CD4-positive, alpha-beta T cell treated with Interleukin-10 for 1 hour (primary cell): ENCODE measurements at places on chromosomes 16 and 17.

DNA sequence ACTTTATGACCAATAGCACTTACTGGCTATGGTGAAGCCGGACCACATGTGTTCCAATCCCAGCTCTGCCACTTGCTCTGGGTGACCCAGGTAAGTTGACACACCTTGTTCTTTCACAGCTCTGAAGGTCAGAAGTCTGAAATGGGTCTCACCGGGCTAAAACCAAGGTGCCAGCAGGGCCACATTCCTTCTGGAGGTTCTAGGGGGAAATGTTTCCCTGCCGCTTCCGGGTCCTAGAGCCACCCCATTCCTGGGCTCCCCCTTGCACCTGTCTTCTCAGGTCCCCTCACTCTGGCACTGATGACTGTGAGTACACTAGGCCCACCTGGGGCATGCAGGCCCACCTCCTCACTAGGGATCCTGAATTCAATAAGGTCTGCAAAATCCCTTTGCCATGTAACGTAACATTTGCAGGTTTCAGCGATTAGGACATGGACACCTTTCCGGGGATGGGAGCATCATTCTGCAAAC lies 11.4 kb downstream of the USP7 start:
- no peak for DNase-seq

GRCh38 chr16:21950782-21951521 lies 2.2 kb upstream of the UQCRC2 start:
- DNase-seq = peak; percentile 39

- no peak for DNase-seq
Measured at GRCh38 chr17:51052235-51052634, 68.4 kb downstream of the SPAG9 start.

- no peak for DNase-seq
Measured at GRCh38 chr17:65902155-65902554, 289.8 kb downstream of the CEP112 start.

DNA sequence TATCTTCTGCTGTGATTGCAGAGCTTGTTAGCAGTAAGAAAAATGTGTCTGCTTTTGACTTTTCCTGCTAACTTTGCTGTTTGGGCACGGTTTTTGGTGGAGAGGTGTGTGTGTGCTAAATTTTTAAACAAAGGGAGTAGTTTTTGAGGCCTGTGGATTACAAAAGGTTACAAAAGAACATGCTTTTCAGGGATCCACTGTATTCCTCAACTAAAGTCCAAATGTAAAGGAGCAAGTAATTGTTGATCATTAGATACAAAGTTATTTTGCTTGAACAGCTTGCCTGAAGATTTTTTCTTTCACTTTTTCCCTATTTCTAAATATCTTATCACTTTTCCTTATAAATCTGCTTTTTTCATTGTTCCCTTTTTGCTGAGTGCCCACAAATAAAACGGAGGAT lies 2.0 kb downstream of the KPNB1 start:
- no peak for DNase-seq

DNA sequence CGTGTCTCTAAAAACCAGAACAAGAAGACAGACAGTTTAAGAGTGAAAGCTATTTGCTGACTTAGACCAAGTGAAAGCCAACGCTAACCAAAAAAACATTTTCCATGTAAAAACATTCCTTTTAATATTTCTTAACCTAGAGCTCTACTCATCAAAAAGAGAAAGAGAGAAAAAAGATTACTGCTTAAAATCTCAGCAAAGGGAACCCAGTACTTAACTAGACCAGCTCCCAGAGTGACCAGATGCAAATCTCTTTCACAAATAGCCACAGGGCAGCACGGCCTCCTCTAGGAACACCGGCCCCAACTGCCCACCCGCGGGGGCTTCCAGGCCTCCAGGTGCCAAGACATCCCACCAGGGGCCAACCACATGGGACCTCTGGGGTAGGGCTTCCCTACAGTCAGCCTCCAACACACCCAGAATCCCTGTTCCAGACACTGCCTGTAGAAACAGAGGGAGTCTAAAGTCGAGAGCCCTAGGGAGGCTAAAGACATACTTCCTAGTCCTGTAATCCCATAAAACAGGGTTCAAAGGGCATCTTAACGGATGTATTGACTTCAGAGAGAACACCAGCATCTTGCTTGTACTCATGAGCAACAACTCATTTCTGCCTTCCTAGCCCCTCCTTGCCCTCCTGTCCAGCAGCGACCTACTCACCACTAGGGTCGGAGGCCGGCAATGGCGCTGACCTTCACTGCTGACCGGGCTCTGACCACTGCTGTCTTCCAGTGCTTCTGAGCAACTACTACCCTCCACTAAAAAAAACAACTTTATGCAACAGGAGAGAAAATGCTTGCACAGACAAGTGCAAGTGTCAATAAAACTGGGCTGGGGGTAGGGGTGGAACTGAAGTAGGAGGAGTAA lies 21.3 kb downstream of the ZCCHC14 start:
- DNase-seq = no peak

DNA sequence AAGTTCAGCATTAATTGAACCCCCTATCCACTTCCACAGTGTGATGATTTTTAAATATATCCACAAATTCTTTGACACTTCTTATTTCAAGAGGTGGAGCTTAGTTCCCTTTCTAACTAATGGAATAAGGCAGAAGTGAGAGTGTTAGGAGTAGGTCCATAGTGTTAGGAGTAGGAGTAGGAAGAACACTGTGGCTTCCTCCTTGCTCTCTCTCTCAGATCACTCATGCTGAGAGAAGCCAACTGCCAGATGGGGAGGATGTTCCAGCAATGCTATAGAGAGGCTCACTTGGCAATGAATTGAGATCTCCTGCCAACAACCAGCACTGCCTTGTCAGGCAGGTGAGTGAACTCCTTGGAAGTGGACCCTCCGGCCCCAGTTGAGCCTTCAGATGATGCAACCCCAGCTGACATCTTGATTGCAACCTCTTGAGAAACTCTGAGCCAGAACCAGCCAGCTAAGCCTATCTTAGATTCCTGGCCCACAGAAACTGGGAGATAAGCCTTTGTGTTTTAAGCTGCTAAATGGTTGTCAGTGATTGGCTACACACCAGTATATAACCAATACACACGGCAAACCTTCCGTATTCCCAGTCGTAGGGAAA lies 44.3 kb downstream of the SPECC1 start:
- DNase-seq = no peak
